Stimulated activated naive CD4-positive, alpha-beta T cell treated with Interleukin-2 at 50 U/mL for 16 hours (primary cell): ENCODE measurements at places on chromosomes 2 and 18.

DNA sequence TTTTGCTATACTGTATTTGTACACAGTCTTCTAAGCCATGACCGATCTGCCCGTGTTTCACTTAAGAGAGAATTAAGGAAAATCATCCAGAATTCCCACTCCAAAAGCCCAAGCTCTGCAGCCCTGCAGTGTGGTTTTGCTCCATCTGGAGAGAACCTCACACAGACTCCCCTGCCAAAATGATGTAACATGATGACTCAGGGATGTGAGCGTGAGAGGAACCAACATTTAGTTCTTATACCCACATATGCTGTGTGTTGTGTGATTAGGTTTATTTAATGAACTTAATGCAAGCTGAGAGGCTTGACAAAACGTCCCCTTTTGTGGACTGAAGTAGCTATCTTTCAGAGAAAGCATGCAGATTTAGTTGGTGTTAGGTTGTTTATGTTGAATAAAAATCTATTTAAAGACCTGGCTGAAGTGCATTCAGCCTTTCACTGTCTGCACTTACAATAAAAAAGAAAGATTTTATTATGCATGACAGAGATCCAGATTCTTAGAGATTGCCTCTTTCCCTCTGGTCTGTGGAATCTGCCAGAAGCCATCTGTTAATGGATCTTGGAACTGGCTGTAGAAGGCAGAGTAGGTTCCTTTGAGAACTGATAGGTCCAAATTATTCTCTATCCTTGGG, 6.3 kb downstream of the RAB12 start:
- no peak for DNase-seq

- DNase-seq: peak; percentile 91
Observed at GRCh38 chr2:218896501-218897393, 16.1 kb downstream of the WNT10A start.

DNA sequence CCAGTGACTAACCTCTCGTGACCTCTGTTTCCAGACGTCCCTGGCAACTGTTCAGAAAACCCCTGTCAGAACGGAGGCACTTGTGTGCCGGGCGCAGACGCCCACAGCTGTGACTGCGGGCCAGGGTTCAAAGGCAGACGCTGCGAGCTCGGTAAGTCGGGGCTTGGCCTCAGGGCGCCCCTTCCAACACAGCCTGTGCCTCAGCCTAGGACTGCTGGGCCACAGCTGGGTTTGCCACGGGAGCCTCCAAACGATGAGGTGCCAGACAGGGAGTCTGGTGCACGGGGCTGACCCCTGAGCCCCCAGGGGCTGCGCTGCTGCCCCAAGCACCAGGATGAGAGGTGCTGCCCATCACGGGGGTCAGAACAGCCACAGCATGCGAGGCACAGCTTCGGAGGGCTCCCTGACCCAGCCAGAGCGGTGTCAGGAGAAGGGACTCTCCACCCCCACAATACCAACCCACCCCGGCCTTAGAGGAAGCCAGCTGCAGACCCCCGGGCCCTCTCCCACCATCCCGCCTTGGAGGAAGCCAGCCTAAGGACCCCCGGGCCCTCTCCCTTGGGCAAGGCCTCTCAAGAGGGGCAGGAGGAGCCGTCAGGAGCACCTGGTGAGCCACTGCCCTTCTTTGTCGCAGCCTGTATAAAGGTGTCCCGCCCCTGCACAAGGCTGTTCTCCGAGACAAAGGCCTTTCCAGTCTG, 20.3 kb downstream of the MTERF4 start:
- no peak for DNase-seq

DNA sequence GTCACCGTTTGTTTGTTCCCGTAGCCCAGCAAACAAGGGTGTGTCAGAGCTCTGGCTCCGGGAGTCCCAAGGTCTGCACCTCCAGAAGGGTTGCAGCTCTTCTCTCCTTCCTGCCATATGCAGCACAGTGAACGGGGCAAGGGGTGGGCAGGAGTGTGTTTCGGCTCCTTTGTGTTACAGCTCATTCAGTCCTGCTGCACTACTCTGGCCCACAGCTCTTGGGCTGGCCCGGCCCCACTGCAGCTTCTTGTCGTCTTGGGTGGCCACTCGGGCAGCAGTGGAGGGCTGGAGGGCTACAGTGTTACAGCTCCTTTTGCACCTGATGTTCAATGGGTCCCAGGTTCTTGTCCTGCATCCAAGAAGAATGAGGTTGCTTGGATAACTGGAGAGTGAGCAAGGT, 408.3 kb downstream of the DCC start:
- DNase-seq: no peak

GRCh38 chr18:75221897-75222296, 11.3 kb downstream of the TSHZ1 start:
- no peak for DNase-seq

- DNase-seq: no peak
Observed at GRCh38 chr18:67742954-67743353, 226.4 kb upstream of the DSEL start.

GRCh38 chr2:161766334-161766733, 142.1 kb downstream of the SLC4A10 start:
- DNase-seq: no peak

DNA sequence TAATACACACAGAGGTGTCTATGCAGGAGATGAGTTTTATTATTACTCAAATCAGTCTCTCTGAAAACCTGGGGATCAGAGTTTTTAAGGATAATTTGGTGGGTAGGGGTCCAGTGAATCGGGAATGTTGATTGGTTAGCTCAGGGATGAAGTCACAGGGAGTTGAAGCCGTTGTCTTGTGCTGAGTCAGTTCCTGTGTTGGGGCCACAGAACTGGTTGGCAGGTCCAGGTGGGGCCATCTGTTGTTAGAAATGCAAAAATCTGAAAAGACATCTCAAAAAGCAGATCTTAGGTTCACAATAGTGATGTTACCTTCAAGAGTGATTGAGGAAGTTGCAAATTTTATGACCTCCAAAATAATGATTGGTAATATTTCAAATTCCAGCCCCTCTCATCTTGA, 86.9 kb downstream of the VSNL1 start:
- no peak for DNase-seq

GRCh38 chr2:84924173-84925106, 19.0 kb downstream of the TMSB10 start:
- peak; percentile 22 for DNase-seq

GRCh38 chr2:30990671-30991070, 147.6 kb downstream of the GALNT14 start:
- no peak for DNase-seq

GRCh38 chr2:141411419-141411818, 719.4 kb downstream of the LRP1B start:
- DNase-seq: no peak

GRCh38 chr2:92074549-92074898, 2796.7 kb upstream of the TEKT4 start:
- no peak for DNase-seq

DNA sequence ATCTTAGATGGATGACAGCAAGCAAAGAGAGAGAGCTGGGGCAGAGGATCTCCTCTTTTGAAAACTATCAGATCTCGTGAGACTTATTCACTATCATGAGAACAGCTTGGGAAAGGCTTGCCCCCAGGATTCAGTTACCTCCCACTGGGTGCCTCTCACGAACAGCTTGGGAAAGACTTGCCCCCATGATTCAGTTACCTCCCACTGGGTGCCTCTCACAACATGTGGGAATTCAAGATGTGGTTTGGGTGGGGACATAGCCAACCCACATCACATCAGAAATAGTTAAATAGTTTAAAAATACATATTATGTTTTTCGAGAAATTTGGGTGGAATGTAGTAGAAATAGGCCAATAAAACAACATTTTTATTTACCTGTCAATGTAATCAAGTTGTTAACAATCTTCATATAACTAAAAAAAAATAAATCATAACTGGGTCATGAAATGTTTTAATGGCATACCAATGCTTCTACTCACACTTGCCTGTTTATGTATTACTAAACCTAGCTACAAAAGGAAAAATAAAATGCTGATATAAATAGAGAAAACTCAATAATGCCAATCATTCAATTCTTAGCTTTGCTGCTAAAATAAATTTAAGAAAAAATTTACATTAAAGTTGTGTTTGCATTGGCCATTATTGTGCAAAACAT, 608.9 kb downstream of the SUCLG1 start:
- no peak for DNase-seq

DNA sequence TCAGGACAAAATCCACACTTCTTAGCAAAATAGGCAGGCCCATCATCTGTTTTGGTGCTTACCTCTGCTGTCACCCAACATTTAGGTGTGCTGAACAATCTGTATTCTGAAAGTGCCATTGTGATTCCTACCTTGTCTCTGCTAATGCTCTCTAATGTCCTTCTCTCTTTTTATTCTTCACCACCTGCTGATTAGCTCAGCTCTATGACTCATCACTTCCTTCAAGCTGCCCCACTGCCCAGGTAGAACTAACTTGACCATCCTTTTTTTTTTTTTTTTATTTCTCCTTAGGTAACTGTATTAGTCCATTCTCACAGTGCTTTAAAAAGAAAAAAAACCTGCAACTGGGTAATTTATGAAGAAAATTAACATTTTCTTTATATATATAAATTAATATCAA, 478.7 kb upstream of the POU3F3 start:
- DNase-seq: no peak

DNA sequence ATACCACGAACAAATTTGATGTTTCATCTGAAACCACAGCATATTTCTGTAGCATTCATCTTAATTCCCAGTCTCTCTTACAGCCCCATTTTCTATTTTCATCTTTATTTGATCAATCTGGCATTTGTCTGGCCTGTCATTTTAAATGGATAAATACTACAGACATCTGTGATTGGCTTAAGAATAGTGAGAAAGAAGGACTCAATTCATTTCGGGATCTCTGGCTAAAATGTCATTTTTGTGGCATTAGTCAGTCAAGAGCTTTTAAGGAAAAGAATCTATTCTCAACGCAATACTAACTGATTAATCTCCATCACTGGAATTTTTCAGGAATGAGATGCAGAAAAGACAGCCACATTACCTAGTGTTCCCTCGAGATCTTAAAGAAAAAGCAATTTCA, 585.9 kb downstream of the IRS1 start:
- DNase-seq: no peak

DNA sequence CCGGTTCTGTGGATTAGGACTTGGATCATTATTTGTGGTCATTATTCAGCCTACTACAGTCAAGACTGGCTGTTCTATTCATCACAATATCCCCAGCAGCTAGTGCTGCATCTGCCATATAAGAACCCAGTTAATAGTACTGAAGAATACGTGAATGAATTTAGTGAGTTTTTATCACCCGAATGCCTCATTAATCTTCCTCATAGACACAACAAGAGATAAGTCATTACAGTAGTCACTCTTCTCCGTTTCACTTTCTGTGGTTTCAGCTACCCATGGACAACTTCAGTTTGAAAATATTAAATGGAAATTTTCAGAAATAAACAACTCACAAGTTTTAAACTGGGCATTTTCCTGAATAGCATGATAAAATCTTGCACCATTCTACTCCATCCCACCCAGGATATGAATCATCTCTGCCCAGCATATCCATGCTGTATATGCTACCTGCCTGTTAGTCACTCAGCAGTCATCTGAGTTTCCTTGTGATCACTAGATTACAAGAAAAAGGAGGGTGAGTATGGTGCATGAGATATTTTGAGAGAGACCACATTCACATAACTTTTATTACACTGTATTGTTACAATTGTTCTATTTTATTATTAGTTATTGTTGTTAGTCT, 363.7 kb upstream of the CHAC2 start:
- no peak for DNase-seq

GRCh38 chr2:101732773-101733256, 35.3 kb downstream of the MAP4K4 start:
- DNase-seq: no peak

- no peak for DNase-seq
Observed at GRCh38 chr2:195647302-195647701, 9.7 kb upstream of the SLC39A10 start.

DNA sequence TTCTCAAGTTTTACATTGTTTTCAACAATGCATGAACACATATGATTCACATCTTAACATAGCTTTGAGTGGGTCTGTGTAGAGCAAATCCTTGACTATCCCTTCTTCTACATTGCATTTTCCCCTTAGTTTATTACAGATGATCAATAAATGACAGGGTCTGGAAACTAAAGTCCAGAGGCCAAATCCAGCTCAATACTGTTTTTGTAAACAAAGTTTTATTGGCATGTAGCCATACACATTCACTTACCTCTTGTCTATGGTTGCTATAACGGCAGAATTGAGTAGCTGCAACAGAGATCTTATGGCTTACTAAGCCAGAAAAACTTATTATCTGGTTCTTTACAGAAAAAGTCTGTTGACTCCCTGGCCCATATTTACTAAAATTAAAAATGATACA, 12.8 kb downstream of the FANCL start:
- DNase-seq: no peak

DNA sequence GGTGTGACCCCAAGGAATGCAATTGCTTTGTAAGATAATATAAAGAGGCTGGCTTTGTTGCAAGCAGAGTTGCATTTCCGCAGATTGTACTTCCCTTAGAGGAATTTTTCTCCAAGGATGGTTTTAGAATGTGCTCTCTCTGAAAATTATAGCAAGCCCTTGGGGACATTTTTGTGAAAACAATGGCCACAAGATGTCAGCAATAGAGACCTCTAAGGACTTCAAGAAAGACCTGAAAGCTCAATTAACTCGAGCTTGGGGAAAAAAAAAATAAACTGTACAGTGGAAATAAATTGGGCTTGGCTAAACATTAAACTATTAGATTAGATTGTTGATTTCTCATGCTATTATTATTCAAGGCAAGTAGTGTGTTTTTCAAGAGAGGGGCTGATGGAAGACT, 81.3 kb upstream of the KYNU start:
- DNase-seq: no peak

GRCh38 chr2:20925265-20925889, 102.5 kb upstream of the LDAH start:
- no peak for DNase-seq

- no peak for DNase-seq
Observed at GRCh38 chr2:29532436-29532835, 388.9 kb downstream of the ALK start.

GRCh38 chr18:8359076-8359475, 250.2 kb upstream of the RAB12 start:
- no peak for DNase-seq
